ENCODE measurements at places on chromosomes 4 and X.

DNA sequence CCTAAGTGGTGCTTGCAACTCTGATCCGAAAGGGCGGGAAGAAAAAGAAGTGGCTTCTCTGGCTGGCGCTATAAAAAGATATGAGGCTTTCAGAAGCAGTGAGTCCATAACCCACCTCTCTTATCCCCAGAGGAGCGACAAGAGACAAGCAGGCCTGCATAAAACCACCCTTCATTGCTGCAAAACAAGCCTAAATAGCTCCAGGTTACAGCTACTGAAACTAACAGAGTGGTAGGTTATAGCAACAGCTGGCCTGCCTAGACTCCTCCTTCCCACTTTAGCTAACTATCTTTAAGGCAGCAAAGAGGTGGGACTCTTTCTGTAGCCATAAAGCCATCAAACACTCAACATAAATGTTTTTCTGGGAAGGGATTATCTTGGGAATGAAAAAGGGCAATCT lies 245.0 kb upstream of the GPR101 start:
- no peak for DNase-seq

GRCh38 chrX:104347860-104348259 lies 93.1 kb upstream of the ESX1 start:
- no peak for DNase-seq

GRCh38 chr4:158786121-158786601 lies 17.3 kb downstream of the FNIP2 start:
- DNase-seq = no peak

- no peak for DNase-seq
Observed at GRCh38 chr4:66062044-66062443, 391.8 kb upstream of the EPHA5 start.

DNA sequence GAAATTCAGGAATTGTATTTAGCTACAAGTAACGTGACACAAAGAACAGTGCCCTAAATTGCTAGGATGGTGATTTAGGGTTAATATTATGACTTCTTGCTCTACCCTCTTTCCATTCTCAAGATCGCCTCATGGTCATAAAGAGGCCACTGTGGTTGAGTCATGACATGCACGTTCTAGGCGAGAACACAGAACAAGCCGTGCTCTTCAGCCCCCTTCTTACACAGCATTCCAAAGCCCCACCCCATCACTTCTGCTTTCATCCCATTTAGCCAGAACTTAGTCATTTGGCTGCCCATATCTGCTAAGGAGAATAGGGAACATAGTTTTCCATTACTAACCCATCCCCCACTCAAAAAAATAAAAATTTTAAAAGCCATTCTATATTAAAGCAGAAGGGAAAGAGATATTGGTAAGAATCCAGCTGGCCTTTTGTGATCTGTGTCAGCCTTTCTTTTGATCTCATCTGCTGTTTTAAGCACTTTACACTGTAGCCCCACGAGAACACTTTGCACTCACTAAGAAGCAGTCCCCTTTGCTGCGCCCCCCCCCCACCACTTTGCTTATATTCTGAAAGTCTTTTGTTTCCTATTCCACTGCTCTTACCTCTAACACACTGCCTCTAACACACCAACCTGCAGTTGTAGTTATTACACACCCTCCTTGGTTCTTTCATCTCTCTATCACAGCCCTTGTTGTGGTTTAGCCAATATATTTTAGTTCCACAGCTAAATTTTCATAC lies 28.4 kb downstream of the NPNT start:
- DNase-seq = no peak

GRCh38 chrX:39966176-39966575 lies 131.6 kb downstream of the BCOR start:
- DNase-seq = no peak

DNA sequence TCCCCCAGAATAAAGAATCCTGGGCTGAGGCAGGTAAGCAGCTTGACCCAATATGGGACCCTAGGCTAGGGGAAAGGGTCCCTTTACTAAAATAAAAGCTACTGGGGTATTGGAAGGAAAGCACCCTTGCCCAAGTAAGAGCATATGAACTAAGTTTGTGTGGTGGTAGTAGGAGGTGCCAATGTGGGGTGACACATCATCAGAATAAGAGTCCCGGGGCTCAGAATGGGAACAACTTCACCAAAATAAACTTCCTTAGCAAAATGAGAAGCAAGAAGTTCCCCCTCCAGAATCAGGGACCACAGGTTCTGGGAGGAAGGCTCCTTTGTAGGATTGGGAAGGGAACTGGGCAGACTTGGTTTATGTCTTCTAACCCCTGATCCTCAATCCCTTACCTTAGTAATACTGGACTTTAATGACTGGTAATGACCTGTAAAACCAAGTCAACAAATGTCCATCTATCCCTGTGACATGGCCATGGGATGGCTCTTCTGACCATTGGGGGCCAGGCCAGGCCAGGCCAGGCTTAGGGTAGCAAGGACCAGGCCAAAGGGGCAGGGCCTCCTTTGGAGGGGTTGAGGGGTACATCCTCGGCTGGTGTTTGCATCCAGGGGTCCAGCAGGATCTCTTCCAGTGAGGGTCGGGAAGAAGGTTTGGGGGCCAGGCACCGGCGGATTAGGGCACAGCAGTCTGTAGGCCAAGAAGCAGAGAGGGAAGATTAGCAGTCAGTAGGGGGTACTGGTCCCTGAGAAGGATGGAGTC lies 2.3 kb upstream of the SLC35A2 start:
- no peak for DNase-seq

DNA sequence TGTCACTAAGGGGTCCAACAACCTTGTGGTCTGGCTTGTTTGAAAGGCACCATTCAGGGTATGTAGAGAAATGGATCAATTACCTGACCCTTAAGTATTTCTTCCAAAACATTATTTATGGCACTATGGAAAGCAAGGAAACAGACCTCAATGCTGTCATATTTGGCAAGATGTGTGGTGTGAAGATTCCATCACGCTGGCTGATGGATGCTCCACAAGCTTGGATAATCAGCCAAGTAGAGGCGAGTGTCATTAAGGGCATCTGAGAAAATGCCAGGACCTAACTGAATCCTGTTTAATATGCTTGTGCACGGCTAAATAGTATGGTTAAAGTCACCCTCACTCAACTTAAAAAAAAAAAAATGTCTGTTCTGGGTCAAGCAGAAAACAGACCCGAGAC lies 120.7 kb downstream of the COMMD8 start:
- no peak for DNase-seq

DNA sequence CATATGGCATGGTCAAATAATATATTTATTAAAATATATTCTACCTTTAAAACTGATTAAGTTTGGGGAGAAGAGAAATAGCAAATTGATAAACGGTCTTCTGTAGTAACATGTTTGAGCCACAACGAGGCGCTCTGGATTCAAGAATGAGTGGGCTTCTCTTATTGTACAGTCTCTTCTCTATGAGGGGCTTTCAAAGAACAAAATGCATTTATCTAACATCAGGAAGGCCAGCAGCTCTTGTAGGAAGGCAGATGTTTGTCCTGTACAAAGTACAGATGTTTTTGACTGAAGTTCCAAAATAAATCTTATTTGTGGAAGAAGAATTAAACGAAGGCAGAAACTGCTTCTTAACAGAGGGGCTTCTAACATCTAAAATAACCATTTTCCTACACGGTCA lies 153.6 kb downstream of the RASL11B start:
- DNase-seq = peak; percentile 9

GRCh38 chr4:81628489-81628888 lies 156.8 kb upstream of the RASGEF1B start:
- no peak for DNase-seq

GRCh38 chr4:7306986-7307385 lies 114.6 kb downstream of the SORCS2 start:
- DNase-seq = no peak

DNA sequence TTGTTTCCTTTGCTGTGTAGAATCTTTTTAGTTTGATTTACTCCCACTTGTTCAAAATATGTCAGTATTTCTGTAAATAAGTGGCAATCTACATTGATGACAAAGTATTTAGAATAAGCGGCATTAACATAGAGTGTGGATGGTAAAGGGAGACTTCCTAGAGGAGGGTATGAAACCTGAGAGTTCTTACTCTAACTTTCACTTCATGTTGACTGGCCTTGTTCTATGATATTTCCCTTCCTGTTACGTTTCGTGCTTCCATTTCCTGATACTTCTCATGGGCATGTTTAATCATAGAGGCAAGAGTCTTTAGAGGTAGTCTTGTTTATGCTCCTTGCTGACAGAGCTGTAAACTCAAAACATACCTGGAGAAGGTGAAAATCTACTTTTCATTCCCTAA lies 408.9 kb downstream of the GLUD2 start:
- no peak for DNase-seq

DNA sequence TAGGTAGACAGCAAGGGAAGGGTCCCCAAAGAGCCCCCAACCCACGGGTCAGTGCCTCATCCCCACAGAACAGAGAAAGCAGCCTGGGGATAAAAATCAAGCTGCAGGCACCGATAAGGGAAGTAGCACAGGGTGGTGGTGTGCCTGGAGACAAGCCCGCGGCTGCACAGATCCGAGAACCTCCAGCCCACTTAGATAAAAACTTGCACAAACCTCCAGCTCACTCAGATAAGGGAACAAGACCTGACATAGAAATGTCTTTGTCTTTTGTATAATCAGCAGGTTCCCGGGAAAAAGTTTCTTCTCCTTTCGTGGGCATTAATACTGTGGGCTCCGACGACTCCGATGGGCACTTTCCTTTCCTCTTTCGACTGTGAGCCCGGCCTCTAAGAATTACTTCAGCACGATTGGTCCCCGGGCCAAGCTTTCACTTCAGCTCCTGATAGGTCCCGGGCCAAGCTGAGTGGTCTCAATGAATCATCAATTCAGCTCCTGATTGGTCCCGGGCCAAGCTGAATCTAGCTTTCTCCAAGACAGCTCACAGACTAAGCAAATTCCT lies 32.4 kb downstream of the PRDX4 start:
- DNase-seq = no peak

DNA sequence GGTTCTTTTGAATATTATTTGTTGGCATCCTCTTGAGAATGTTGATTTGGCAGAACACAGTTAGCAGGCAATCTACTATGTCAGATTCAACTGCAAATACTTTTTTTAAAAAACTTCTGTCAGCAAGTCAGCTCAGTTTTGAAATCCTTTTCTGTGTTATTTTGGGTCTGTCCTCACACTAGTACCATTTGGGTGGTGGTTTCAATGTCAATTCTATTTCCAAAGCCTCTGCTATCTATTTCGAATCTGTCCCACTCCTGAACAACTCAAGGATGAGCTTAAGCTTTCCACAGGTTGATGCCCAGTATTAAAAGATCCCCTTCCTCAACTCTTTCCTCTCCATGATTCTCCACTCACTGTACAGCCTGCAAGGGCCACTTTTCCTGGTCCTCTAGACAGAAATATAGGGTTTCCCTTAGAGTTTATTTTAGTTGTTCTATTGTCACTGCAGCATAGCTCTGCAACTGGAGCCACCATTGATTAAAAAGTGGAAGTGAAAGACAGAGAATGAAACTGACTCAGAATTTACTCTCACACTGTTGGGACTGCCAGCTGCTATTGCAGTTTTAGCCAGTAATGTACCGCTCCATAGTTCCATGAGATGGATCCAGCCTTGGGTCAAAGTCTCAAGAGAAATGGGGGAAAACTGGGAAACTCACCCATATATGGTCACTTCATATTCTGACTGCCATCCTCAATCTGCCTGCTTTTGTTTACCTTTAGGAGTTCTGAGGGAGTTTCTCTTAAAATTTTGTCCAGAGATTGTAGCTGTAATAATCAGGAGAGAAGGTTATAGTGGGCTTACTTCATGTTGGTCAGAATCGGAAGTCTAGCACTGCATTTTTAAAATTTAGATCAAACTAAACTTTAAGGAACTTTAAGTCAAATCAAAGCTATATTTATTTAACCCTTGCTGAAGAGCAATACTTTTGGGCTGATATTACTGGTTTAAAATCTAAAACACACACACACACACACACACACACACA lies 14.6 kb downstream of the HDX start:
- no peak for DNase-seq

DNA sequence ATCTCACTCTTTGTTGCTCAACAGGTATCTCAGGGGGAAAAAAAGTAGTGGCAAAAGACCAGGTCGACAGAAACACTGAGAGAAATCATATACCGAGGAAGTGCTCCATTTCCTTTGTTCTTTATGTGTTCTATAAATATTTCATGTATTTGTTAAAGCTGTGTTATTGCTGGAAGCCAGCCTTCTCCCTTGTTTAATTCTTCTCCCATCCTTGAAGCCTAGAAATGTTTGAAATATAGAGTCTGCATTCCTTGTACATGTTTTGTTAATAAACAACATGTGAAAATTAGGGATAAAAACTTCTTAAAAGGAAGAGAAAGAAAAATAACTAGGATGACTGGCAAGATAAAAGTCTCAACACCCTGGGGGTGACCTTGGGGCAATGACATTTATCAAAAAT lies 186.2 kb downstream of the ANKRD50 start:
- DNase-seq = no peak

DNA sequence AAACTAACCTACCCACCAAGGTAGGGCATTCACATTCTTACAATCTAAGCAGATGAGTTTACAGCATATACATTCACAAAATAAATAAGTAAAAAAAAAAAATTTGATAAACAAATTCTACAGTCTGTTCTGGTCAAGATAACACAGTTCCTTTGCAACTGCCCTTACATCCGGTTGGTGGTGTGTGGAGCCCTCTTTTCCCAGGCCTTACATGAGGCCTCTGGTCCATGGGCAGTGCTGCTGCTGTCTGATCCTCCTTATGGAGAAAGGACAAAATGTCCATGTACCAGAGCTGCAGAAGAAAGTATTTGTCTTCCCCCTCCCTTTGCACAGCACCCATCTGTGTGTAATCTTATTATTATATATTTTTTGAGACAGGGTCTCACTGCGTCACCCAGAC lies 2.2 kb upstream of the SEPTIN11 start:
- DNase-seq = no peak

- DNase-seq = no peak
Observed at GRCh38 chr4:125388613-125389012, 73.9 kb downstream of the FAT4 start.

- no peak for DNase-seq
Observed at GRCh38 chrX:65751519-65751918, 84.1 kb downstream of the MSN start.

DNA sequence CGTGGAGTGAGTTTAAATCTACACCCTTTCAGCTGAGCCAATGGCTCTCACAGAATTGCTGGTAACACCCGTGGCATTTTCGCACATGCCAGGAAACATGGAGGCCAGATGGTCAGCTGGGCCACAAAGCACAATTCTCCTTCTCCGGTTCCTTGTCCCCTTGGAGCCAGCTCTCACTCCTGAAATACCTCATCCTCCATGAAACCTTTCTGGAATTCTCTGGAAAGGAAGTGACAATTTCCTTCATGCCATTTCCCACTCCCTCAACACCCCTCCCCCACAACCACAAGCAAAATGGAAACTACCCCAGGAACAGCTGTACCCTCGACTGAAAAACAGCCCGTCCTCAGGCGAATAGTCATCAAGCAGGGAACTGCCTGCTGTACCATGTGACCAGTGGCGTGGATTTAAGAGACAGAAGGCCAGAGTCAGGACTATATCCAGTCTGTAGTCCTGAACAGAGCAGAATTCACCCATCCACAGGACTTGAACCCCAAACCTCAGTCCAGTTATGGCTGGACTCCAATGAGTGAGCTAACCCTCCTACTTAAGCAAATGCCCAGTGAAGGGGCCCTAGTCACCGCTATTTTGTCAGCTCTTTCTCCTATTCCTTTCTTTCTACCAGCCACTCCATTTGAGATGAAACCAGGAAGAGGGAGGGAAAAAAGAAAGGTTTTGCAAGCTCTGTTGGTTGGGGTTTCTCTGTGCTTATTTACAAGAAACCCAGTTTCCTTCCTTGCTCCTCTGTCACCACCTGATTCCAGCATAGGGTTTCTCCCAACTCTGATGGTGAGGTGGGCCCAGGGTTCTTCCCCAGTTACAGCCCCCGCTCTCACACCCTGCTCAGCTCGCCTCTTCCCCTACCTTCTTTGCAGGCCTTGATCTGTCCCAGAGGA lies 24.5 kb downstream of the ELF4 start:
- no peak for DNase-seq

- DNase-seq = no peak
Observed at GRCh38 chrX:11097933-11098332, 13.2 kb upstream of the HCCS start.

Data from NCI-H460 (cell line).